Stimulated activated CD8-positive, alpha-beta memory T cell treated with anti-CD3 and anti-CD28 coated beads, Interleukin-7, amount 100 ng/mL, for 48 hours (primary cell): ENCODE measurements at places on chromosomes 2 and 18.

DNA sequence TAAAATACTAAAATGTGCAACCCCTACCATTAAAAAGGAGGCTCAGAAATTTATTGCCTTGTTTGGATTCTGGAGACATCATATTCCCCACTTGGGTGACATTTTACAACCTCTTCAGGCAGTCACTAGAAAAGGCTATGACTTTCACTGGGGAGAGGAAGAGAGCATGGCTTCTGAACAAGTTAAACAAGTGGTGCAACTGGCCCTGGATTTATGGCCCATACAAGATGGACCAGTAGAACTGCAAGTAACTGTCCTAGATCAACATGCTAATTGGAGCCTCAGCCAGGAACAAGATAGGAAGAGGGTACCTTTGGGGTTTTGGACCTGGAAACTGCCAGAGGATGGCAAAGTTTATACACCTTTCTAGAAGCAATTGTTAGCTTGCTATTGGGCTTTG, 4.0 kb upstream of the DSG2 start:
- no peak for DNase-seq

DNA sequence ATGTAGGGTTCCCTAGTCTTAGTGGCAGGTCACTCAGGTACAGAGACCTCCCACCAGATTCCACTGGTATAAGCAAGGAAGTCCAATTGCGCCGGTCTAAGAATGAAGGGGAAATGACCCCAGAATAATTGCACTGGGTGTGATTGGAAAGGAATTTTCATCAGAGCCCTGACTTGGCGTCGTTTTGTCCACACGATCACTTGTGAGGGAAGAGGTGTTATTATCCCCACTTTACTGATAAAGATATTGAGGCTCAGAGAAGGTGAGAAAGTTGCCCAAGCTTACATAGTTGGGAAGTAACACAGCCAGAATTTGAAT, 61.5 kb downstream of the CIB4 start:
- no peak for DNase-seq

DNA sequence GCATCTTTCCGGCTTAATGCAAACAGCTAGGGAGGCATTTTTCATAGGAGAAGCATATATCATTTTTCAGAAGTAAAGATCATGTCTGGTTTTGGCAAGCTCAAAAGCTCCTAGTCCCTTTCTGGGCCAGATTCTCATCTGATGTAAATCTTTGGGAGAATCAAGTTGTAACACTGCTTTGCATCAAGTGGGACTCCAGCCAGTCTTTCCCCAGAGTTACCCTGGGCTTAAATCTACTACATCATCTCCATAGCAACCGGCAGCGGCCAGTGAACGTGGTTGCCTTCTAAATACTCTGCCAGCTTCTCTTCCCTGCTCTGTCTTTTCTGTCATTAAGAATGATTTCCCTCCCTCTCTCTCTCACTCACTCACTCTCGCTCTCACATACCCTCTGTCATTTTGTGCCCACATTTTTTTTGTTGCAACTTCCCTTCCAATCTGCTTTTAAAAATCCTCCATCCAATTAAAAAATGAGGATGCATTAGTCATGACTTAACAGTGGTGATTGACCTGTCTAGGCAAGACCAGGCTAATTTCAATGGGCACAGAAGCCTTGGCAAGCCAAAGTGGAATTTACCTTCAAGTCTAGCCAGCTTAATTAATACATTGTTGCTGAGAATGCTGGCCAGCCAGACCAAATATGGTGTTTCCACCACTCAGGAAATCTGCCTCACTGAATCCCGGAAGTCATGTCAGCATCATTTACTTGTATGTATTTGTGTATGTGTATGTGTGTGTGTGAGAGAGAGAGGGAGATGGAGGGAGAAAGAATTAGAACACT, 93.0 kb downstream of the NRP2 start:
- DNase-seq = no peak

GRCh38 chr2:147789720-147790119, 55.1 kb upstream of the ACVR2A start:
- no peak for DNase-seq

DNA sequence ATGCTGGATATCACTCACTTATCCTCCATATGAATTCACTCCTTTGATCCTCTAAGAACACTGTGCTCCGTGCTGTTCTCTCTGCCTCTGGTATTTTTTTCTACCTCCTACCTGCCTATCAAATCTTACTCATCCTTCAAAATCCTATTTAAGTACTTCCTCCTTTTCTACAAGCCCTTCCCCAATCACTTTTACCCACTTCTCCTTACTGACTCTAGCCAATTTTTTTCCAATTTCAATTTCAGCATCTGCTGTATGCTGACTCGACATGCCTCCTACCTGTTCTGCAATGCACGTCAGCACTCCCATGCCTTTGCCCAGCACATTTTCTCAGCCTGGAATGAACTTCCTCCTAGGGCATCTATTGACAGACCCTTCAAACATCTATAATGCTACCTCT, 37.3 kb upstream of the LNPK start:
- no peak for DNase-seq

DNA sequence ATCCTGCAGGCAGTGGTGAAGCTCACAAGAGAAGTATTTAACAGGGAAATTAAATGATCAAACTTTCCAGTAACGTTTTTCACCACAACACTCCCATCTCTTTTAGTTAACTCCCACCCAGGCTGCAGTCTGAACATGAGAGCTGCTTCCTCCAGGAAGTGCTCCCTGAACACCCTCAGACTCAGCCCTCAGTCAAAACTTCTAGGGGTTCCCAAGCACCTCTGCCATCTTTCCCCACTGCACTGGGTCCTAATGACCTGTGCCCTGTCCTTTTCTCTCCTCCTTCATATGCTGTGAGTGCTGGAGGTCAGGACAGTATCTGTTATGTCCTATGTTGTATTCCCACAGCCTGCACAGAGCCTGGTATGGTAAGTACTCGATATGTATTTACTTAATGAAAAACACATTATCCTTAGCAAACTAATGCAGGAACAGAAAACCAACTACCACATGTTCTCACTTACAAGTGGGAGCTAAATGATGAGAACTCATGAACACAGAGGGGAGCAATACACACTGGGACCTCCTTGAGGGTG, 49.2 kb upstream of the ASPRV1 start:
- DNase-seq = no peak

DNA sequence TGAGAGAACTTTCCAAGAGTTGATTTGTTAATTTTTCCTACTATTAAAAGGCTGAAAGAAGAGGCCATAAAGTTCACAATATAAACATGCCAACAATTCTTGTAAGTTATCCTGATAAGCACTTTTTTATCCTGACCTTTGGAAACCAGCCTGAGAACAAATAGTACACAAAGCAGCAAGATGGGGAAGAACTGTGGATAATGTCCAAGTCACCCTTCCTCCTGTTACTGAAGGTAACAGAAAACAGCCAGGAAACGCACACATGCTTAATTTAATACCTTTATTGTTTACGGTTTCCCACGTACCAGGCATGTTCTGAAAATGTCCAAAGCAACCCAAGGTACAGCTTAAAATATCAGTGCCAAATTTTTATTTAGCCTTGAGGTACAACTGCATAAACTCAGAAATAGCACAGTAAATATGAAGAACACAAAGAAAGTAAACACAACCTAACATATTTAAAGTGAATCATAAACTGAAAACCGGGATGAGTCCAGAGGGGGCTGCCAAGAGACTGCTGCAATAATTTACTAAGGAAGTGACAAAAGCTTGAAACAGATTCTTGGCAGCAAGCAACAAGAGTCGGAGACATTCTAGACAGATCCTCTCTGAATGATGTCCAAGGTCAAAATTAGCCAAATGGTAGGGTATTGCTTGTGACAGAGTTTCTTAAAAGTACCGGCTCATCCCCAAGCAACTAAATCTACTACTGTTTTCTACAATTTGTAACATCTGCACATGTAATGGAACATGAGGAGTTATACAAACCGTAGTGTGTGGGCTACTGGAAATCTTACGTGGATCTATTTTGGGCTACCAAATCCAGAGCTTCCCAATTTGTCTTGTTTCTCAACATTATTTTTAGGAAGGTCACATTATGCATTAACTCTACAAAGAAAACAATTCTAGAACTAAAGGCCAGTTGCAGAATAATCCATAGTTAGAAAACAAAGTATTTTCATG, 93.2 kb downstream of the CABYR start:
- DNase-seq = no peak

DNA sequence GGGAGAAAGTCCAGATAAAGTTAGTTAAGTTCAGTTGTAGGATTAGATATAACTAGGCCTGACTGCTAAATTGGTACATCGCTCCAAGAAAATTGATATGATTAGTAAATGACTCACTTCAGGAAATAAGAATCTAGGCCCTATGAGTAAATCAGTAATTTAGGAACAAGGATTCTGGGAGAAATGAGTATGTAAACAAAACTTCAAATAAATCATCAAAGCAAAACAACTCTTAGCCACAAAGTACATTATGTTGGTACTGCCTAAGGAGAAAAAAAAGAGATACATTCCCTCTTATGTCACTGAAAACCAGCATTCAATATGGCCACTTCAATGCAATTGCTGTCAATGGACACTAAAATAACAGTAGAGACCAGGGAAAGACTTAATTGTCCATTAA, 529.1 kb downstream of the ZNF804A start:
- no peak for DNase-seq

- no peak for DNase-seq
Observed at GRCh38 chr2:241218131-241219029, 29.9 kb downstream of the ANO7 start.

DNA sequence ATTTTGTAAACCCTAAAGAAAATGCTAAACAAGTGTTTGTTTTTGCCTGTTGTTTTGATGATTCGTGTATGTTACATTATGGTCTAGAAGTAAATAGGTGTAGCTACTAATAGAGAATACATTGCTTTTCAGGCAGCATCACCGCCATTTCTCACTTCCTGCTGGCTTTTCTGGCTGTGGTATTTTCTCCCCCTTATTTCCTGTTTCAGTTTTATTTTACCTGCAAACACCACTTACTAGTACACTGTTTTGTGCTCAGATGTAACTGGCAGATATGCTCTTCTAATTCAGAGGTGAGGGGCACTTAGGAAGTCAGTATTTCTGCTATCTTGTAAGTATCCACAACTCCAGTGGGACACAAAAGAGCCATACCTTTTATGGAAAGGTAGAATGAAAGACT, 38.1 kb upstream of the SLC3A1 start:
- no peak for DNase-seq

DNA sequence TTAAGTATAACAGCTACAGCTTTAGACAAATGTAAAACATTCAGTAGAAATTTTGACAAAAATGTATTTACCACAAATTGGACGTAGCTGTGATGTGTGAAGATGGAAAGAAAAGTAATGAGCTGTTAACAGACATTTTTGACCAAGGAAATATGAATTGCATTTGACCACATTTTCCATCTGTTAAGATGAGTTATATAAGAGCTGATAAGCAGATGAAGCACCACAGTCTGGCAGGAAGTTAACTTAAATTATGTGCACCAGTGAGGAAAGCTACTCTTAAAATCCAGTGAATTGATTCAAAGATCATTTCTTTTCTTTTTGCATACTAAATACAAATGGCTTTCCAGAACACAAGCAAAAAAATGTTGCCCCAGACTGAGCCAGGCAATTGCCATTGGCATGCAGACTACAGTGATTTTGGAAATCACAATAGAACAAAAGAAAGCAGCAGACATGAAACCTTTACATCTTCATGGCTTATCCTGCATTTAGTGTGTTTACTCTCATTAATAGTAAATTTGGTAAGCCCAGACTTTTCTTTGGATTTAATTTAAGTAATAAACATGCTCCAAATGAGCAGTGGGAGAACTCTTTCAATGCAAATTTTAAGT, 493.7 kb downstream of the TMX3 start:
- no peak for DNase-seq
